ENCODE measurements at places on chromosomes 6 and 20.

DNA sequence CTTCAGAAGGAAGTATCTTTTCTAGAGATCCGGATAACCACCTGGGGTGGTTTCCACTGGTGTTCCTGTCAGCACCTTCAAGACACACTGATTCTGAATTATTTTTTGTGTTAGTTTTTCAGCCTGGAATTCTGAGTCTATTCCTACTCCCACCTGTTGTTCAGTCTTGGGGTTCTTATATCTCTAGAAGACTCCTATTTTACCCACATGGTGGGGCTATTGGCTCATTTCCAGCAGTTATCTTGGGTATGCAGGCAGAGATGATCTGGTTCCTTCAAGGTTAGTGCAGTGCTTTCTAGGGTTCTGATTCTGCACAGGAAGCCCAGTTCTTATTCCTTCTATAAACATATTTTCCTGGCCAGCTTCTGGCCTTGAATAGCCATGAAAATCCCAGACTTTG, 175.6 kb upstream of the PDE7B start:
- no peak for DNase-seq

- DNase-seq = no peak
Measured at GRCh38 chr6:72789145-72789544, 167.3 kb downstream of the KCNQ5 start.

DNA sequence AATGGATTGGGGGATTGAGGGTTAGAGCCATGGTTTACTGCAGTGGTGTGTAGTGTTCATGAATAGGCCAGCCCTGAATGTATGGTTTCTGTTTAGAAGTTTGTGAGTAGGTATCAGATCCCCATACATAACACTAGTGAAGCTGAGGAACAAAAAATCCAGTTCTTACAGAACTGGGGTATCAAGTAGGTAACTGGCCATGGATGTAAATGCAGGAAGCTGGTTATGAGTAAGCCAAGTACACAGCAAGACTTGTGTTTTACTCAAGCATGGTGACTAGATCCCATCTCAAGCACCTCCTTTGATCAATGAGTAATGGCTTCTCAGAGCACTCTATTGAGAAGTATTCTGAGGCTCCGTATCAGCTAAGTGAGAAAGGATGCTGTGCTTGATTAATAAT, 613.7 kb upstream of the FLRT3 start:
- no peak for DNase-seq

- no peak for DNase-seq
Measured at GRCh38 chr20:62445553-62446340, 18.4 kb upstream of the RBBP8NL start.

DNA sequence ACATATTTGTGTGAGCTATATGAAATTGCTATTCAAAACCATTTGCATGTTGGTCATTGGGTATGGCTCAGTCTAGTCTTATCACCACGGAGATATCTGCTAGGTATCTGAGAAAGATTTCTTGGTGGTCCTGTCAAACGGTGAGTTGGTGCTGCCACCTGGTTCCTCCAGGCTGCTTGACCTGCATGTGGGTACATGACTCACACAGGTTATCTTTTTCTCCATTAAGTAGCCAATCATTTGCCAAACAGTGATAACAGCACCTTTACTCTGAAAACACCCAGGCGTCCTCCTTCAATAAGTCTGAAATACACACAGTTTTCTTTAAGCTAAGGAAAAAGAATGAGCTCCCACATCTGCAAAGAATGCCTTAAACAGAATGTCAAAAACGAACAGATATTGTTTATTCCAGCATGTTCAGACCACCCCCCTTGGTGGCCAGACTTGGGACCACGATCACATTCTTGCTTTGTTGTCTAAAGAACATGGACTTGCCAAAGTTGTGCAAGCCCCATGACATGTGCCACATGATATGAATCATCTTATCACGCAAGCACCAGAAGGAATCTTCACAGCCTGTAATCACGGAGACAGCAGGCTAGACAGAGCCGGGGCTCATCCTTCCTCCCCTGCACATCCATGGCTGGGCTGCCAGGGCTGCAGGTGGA, 200.7 kb upstream of the THBS2 start:
- no peak for DNase-seq

DNA sequence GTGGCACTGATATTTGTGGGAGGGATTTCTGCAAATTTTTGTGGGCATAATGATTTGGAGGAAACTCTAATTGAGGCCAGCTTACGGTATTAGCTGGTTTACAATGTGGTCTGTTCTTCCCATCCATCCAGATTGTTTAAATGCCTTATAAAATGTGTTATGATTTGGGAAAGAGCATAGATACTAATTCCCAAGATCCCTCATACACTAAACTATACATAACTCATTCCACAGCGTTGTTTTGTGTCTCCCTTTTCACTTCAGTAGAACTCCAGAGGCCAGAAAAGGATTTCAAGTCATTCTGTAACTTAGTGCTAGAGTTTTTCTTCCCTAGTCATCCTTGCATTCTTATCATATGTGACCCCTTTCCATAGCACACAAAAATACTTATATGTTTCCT, 292.6 kb upstream of the NT5E start:
- no peak for DNase-seq

DNA sequence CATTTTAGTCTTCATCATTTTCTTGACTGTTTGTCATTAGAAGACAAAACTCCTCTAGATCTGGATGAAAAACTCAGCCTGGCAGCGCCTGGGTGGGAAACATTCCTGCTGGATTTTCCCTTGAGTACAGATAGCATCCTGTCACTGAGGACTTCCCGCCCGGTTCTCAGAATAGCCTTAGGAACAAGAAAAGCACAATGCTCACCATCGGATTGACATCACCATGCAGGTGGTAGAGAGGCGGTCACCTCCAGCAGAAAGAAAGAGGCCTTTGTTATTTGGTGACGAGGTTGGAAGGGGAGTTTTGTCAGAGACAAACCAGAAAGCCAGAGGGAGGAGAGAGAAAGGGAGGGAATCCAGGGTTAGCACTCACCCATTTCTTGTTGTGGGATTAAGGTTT, 39.8 kb downstream of the KIF25 start:
- peak; percentile 28 for DNase-seq

DNA sequence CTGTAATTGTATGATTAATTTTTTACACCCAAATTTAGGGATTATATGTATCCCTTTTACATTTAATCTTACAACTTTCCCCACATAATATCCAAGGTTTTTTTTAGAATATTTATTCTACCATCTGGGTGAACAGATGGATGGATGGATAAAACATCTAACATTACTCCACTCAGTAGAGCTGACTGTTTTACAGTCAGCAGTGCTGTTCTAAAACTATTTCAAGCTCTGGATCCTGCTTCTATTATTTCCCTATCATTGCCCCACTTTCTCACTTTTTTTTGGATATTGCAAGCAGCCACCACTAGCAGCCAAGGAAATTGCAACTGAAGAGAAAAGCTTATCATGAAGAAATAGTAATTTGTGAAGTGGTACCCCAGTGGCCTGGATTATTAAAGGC, 173.7 kb downstream of the ARHGAP18 start:
- no peak for DNase-seq

GRCh38 chr6:31294056-31294455, 22.2 kb upstream of the HLA-C start:
- no peak for DNase-seq

DNA sequence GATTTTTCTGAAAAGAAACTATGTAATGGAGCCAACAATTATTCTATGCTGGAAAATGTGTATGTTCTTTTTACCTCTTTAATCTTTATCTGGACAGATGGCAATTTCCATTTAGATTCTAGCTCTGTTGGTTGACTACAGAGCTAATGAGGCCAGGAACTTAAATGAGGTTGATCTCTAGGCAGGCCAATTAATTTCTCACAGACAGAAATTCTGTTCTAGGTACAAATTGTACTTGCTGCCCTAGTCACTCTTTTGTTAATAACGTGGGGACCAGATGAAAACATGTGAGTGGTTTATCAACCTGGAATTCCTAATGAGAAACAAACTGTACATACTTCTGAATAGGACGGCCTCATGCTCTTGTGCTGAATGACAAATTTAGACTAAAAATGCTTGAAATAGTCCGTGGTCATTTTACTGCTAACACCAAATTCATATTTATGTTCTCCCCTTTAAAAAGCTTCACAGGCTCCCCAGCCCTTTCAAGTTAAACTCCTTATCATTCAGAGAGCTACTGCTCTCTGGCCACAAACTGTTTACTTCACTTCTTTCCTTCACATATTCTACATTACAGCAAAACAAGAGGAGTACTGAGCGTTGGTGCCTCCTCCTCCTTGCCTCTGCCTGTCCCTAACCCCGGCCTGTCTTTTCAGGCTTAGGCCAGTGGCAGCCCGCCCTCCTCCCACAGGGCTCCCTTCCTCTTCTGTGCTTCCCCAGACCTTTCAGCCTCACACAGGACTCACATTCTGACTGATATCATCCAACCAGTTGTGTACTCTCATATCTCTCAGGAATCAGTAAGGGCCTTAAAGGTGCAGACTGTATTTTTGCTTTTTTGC, 41.4 kb downstream of the DTNBP1 start:
- no peak for DNase-seq

DNA sequence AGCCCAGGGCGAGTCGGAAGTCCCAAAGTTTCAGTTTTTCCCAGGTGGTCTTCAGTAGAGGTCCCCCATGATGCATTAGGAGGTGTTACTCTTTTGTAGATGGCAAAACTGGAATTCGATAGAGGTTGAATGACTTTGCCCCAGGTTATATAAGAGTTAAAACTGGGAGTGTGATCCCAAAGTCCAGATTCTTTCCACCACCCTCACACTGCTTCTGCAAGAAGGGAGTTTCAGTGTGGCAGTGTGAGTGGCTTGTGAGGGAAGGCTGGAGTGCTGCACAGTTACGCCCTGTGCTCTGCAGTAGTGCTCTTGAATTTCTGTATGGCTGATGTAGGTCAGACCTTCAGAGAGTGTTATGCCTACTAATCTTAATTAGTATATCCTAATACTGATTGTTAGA, 29.8 kb downstream of the NDUFAF5 start:
- no peak for DNase-seq

GRCh38 chr20:9093218-9093957, 24.5 kb downstream of the PLCB4 start:
- no peak for DNase-seq

GRCh38 chr20:12575352-12576095, 433.2 kb upstream of the SPTLC3 start:
- no peak for DNase-seq

DNA sequence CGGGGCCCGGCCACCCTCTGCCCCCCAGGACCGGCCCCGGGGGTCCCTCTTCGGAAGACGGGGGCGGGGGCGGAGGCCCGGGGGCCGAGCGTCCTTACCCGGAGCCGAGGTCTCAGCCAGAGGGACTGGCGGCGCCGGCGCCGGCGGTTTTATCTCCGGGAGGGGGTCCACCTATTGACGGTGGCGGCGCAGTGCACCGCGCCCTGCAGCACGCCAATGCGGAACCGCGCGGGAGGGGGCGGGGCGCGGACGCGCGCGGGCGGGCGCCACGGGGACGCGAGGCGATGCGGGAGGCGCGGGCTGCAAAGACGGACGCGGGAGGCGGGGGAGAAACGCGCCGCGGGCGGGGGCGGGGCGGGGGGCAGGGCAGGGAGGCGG, at the start of gene EEF1A2:
EEF1A2 (minus strand) TSS at position 124 of the 378 bp plus-strand sequence. CDS start 1,320 bp downstream, outside the sequence.
- DNase-seq = no peak

DNA sequence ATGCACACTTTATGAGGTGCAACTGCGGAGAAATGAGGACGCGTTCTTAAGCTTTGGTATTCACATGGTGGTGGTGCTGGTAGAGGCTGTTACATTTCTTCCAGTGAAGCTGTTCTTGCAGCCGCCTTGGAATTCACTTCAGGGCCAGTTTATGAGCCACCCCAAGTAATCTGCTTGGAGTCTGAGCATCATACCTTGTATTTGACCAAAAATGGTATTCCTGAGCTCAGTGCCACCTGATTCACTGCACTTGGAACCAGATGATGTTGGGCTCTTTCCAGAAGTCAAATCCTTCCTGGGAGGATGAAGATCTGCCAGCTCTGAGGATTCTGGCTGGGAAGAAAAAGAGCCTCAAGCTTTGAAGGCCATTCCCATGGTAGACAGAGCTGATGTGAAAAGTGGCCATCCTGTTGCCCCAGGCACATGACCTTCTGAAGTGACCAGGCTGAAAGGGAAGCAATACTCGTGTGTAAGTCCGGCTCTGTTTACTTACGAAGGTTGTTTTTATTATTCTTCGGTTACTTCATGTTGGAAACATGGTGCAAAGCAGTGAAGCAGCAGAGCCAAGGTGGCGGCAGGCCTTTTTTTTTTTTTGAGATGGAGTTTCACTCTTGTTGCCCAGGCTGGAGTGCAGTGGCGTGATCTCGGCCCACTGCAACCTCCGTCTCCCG, 7.7 kb downstream of the MANBAL start:
- no peak for DNase-seq

DNA sequence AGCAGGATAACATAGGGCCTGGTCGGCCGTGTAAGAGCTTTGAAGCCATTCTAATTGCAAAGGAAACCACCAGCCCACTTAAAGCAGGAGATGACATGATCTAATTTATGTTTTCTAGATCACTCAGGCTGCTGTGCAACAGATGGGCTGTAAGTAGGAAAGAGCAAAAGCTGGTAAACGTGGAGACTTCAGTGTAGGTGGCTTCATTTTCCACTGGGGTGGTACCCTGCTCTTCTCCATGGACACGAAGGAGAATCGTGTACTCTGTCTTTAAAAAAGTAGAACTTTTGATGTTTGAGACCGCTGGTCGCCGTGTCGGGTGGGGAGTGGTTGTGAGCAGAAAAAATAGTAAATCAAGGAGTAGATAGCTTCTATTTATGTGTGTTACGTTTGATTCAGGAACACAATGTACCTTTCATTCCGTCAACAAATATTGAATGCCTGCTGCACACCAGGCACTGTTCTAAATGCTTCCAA, 6.4 kb downstream of the CASS4 start:
- DNase-seq = no peak

- DNase-seq = no peak
Measured at GRCh38 chr6:17156112-17156921, 54.5 kb downstream of the STMND1 start.

DNA sequence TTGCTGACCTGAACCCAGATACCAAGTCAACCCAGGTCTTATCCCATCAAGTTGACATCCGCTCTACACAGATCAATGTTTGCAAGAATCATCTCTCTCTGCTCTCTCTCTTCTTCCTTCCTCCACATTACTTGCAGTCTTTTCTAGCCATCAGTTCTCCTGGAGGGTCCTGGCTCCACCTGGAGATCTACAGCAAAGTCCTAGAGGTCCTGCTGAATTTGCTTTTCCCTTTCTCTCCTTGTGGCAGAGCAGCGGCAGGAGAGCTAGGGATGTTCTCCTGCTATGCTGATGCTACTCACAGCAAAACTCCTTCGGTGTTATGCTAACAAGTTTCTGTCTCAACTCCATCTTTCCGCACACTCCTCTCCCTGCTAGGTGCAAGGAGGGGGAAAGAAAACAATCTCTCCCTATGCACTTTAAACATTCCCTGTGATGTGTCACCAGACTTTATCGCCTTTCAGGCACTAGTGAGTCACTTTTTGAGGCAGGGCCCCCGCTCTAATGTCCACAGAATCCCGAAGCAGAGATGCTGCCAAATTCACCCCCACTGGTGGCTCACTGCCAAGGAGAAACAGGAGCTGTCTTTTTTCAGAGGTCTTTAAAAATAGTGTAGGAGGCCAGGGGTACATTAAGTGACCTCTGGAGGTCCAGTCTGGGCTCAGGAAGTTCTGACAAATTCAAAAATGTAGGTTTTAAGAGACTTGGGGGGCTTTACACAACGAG, 62.6 kb downstream of the FAM50B start:
- DNase-seq = no peak

- DNase-seq = no peak
Measured at GRCh38 chr6:18425218-18425617, 38.1 kb downstream of the RNF144B start.

- DNase-seq = no peak
Measured at GRCh38 chr6:114421199-114421598, 78.4 kb upstream of the HS3ST5 start.
